ENCODE measurements at places on chromosomes 7 and 10. TPM values are rescaled to one million over a fixed set of nuclear protein-coding genes. Genes with fewer than 3 reads are reported as not detected.

The DOCK1 gene
- 102 TPM for total RNA-seq

The PRKG1 gene
- total RNA-seq = 16.5 TPM

The FAM185A gene
- total RNA-seq = 8.6 TPM

The ABCC2 gene
- 1.6 TPM for total RNA-seq

The AKR1D1 gene
- not detected for total RNA-seq

The CEP55 gene
- total RNA-seq = 18.4 TPM

The ASIC3 gene
- total RNA-seq = 0.13 TPM

The GOLGA7B gene
- 0.11 TPM for total RNA-seq

The LRGUK gene
- total RNA-seq = 0.26 TPM

The ADRA2A gene
- 8.9 TPM for total RNA-seq

The RNF32 gene
- total RNA-seq = 2.0 TPM

The SLC13A1 gene
- total RNA-seq = not detected

The ASNS gene
- 69.6 TPM for total RNA-seq

The CALHM1 gene
- not detected for total RNA-seq

The FRMD4A gene
- total RNA-seq = 4.6 TPM

The SFTPA1 gene
- total RNA-seq = not detected

Data from articular chondrocyte of knee joint (primary cell).